ENCODE measurements at places on chromosomes 13 and 19. TPM values are rescaled to one million over a fixed set of nuclear protein-coding genes. Genes with fewer than 3 reads are reported as not detected.

The ZNF66 gene
- total RNA-seq = 2.1 TPM

The ACP7 gene
- 0.17 TPM for total RNA-seq

The C1QTNF9B gene
- 0.95 TPM for total RNA-seq

The KIR2DL1 gene
- not detected for total RNA-seq

The SIGLEC8 gene
- not detected for total RNA-seq

The GAPDHS gene
- total RNA-seq = not detected

The IL11 gene
- 0.94 TPM for total RNA-seq

The SLC8A2 gene
- not detected for total RNA-seq

The BEST2 gene
- under 0.01 TPM for total RNA-seq

The FCAR gene
- total RNA-seq = not detected

The TMEM238 gene
- total RNA-seq = not detected

The KLK12 gene
- total RNA-seq = not detected

The ADAMTS10 gene
- 8.1 TPM for total RNA-seq

The CELF5 gene
- not detected for total RNA-seq

The SNAPC2 gene
- total RNA-seq = 10.4 TPM

The GPR12 gene
- not detected for total RNA-seq

The ZNF493 gene
- total RNA-seq = 36.8 TPM

The CCDC169 gene
- total RNA-seq = 4.8 TPM

The KLF2 gene
- 0.63 TPM for total RNA-seq

The ZNF567 gene
- 3.9 TPM for total RNA-seq

The PPP1R37 gene
- 32.2 TPM for total RNA-seq

The RRAS gene
- total RNA-seq = 48.1 TPM

The PLK5 gene
- total RNA-seq = not detected

The C19orf44 gene
- 2.0 TPM for total RNA-seq

The TTYH1 gene
- total RNA-seq = under 0.01 TPM

The CRLF1 gene
- 110 TPM for total RNA-seq

The OR7C2 gene
- not detected for total RNA-seq

The CNN1 gene
- total RNA-seq = 8.2 TPM

The CGB5 gene
- total RNA-seq = not detected

The TOMM40 gene
- 19.6 TPM for total RNA-seq

The CYP2B6 gene
- not detected for total RNA-seq

The CEACAM6 gene
- not detected for total RNA-seq

The CYSLTR2 gene
- not detected for total RNA-seq

The SPRED3 gene
- total RNA-seq = 2.0 TPM

All from bronchial smooth muscle cell (primary cell).